Foreskin keratinocyte (primary cell): ENCODE measurements at places on chromosomes 7 and 10.

- no peak for DNase-seq
These were observed 1579.4 kb upstream of the LRRTM3 start for GRCh38 chr10:65346466-65346865.

- no peak for DNase-seq
These were observed 195.5 kb upstream of the HPS1 start for GRCh38 chr10:98642281-98642680.

GRCh38 chr10:3761021-3761686 lies 23.9 kb downstream of the KLF6 start:
- DNase-seq, result peak; percentile 76

- no peak for DNase-seq
These were observed 18.6 kb upstream of the MTPN start for GRCh38 chr7:135995748-135996147.

GRCh38 chr7:55065079-55065478 lies 46.3 kb downstream of the EGFR start:
- peak; percentile 85 for DNase-seq

- no peak for DNase-seq
These were observed 12.7 kb upstream of the PIP4K2A start for GRCh38 chr10:22727112-22727511.

DNA sequence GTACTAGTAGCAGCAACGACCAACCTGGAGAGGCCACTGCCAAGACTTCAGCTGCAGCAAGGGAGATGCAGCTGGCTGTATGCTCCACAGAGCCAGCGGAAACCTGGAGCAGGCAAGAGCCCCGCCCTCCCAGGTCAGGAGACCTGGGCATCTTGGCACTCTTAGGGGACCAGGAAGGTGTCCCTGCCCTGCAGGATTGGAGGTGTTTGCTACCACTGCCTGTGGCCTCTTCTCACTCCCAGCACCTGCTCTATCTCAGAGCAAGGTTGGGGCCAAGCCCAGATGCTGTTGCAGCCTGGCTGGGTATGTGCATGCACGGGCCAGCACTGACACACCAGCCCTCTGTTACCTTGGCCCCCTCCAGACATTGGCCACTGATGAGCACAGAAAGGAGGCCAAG lies 1512.8 kb downstream of the REEP3 start:
- no peak for DNase-seq

DNA sequence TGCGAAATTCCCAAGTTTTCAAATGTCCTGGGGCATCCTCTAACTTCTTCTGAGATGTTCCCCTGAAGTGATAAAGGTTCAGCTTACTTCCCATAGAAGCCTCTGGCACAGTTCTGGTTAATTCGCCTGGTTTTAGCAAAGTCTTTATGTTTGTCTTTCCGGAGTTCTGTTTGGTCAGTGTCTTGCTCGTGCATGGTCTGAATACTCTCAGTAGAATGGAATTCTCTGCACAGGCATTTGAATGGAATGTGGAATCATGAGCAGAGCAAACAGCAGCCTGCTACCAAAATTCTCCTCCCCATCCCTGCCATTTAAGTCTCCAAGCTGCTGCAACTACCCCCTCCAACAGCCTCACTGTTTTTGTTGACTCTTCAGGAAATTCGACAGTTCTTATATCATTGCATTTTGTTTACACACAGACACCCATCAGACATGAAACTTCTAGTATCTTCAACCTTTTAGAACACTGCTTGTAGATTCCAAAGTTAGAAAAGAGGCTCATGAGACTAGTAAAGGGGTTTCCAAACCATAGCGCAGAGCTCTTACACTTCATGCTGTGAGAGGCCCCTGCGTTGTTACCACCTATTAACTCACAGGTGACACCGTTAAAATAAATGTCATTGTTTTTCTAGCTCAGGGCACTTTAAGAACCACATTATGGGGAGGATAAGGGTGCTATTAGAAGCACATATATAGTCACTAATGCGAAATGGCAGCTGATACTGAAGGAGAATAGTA lies 129.7 kb downstream of the PLCE1 start:
- peak; percentile 81 for DNase-seq

- peak; percentile 58 for DNase-seq
These were observed at the start of gene EPHA1 for GRCh38 chr7:143408686-143409561. Gene EPHA1 (minus strand): TSS chr7:143408856. CDS start chr7:143408805, 51 bp downstream.

DNA sequence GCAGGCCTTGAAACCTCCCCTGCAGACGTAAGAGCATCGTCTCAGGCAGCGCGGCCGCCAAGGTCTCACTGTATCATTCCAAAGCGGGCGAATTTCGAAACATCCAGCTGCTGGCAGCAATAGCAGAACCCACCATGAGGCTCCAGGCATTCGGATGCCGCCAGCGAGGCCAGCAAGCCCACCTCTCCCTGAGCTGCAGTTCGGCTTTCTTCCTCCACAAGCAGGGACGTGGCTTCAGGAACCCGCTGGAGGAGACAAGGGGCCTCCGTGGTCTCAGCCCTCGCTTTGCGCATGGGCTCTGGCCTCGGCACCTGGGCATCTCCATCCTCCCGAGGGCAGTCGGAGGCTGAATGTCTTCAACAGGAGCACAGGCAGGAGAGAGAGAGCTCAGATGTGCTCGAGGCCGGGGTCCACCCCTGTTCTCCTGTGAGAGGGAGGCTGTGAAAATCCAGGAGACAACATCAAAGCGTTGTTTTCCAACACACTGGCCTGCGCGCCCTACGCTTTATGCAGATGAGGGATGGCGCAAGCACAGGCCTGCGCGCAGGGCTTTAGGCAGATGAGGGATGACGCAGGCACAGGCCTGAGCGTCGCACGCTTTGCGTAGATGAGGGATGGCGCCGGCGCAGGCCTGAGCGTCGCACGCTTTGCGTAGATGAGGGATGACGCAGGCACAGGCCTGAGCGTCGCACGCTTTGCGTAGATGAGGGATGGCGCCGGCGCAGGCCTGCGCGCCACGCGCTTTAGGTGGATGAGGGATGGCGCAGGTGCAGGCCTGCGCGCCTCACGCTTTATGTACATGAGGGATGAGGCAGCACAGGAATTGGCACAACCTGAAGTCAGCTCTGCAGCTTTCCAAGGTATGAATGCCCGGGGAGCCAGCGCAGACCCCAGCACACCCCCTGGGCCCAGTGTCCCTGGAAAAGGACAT lies 103.2 kb downstream of the WDR37 start:
- DNase-seq, result no peak

DNA sequence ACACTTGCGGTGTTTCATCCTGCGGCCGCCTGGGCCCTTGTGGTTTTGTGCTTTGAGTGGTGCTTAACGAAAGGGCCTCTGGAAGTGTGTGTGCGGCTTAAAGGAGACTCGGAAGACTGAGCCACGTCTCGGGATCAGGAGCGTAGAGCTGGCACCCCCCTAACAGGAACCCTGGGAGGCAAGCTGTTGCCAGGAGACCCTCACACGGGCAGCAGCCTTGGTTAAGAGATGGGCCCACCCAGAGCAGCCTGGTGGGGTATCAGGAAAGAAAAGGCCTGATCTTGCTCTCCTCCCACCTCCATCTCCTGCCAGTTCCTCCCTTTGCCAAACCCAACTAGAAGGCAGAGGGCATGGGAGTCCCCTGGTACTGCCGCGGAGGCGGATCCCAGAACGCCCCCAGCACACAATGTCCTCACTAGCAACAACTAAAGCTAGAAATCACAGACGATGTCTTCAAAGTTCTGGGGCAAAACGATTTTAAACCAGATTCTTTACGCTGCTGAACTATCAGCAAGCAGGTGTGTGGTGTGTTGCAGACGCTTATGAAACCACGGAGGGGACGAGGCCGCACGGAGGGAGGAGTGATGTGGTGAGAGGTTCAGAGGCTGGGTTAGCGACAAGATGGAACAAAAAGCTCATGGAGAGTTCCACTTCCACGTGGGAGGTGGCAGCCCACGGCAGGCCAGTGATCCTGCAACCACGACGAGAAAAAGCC lies 67.0 kb upstream of the INPP5A start:
- DNase-seq, result no peak

- DNase-seq, result no peak
These were observed 140.0 kb upstream of the TCERG1L start for GRCh38 chr10:131451407-131452015.

GRCh38 chr7:90675982-90676381 lies 79.9 kb downstream of the CDK14 start:
- DNase-seq, result no peak

DNA sequence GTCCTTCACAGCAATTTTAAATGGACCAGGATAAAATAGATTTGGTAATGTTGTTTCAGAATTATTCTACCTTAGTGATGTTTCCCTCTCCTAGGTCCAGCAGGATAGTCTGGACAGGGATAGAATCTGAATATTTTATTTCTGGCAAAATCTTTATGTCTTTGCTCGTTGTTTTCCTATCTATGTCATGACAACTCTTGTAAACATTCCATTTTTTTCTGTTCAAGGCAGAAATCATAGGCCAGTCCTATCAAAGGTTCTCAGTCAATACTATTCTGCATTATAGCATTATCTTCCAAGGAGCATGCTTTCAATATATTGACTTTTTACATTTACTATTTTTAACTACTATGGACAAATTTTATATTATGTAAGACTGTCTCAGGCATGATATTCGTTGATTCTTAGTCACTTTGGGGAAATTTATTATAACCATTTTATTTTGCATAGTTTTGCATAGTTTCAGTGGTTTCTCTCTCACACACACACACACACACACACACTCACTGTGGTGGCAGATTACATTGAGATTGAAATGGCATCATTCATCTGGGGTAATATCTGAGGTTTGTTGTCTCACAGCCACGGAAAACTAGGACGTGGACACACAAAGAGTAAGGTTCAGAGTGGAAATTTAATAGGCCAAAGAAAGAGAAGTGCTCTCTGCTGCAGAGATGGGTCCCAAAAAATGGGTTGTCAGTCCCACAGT lies 17.2 kb downstream of the TAS2R60 start:
- DNase-seq, result no peak

GRCh38 chr10:63683223-63683622 lies 162.0 kb downstream of the REEP3 start:
- no peak for DNase-seq

DNA sequence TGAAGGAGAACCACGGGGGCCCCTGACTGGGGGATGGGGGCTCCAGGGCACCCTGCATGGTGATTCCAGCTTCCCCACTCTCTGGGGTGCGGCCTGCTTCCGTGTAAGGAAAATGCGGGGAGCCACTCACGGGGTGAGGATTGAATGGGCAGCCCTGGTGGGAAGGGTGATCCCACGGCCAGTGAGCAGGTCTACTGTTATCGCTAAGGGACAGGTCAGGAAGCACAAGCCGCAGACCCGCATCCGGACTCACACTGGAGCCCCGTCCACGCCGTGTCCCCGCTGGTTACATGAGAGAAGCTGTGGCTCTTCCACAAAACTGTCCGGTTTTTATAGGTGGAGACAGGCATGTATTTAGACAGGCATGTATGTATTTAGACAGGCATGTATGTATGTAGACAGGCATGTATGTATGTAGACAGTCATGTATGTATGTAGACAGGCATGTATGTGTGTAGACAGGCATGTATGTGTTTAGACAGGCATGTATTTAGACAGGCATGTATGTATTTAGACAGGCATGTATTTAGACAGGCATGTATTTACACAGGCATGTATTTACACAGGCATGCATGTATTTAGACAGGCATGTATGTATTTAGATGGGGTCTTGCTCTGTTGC lies 5.7 kb downstream of the PSMG3 start:
- DNase-seq, result no peak

DNA sequence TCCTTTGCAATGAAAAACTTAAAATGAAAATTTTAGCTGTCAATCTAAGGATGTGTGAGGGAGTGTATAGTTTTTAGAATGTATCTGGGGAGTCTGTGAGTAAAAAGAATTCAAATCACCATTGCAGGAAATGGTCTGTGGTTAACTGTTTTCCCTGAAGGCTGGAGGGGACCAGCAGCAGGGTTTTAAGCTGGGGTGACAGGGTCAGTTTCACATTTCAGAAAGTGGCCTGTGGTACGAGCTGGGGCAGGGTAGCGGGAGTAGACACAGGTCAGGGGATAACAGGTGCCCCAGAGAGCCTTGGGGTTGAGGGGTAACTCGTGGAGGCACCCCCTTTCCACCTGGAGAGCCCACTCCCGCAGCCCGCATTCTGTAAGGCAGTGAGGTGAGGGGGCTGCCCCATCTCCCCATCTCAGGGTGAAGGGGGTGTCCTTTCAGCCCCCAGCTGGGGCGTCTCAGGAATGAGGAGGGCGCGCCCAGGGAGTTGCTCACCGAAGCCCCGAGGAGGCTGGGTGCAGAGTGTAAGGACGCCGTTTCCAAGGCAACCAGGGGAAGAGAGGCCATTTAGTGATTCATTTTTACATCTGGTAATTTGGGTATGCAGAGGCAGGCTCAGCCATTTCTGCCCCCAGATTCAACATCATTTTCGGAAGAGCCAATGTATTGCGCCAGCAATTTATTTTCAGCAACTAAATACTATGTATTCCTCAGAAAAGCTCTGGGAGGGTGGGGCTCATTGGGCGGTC lies 168.9 kb downstream of the SLIT1 start:
- no peak for DNase-seq

DNA sequence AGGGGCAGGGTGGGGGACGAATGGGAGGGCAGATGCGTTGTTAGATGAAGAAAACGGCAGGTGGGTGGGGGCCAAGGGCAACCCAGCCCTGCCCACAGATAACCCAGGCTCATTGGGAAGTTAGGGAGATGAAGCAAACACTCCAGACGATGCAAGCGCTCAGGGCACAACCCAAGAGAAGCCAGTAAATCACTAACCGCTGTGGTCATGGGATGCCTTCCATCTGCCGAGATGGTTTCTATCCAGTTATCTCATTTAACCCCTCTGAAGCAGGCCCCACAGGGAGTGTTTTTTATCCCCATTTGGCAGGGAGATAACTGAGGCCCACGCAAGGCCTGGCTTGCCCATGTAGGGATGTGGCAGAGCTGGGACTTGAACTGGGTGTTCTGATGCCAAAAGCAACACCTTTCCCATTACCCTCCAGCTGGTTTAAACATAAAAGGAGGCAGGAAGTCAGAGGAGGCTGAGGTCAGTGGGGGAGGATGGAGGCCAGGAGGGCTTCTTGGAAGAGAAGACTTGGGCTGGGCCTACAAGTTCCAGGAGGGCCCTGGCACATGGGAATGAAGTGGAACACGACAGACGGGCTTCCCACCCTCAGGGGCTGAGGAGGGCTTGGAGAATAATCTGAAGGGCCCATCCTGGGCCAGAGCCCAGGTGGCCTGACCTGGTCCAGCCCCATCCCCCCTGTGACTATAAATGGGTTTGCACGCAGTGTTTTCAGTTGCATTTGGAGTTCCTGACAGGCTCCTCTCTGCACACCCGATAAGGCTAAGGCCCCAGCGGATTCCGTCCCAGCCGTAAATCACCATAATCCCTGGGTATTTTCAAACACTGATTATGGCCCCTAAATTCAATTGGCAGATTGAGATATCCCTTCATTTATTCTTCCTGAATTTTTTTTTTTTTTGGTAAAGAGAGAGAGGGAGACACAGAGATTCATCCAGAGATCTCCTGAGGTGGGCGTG lies 80.9 kb downstream of the NEURL1 start:
- DNase-seq, result no peak

DNA sequence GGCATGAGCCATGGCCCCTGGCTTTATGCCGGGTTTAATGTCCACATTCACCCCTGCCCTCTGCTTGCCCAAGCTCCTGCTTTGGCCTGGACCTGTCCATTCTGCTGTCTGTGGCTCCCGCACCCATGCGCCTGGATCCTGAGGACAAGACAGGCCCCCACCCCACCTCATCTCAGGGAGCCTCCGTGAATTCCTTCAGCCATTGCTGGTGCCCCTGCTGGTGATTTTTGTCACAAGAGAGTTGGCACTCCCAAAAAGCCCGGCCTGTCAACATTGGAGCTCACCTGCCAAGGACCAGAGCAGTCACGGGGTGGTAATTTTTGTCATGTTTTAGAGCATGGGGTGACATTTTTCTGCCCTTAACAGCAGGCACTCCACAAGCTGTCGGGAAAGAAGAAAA lies 127.5 kb upstream of the PLXNA4 start:
- no peak for DNase-seq
